ENCODE measurements at places on chromosomes 16 and 17.

GRCh38 chr17:8288336-8289102, at the start of gene RANGRF:
Gene RANGRF, plus strand, starts transcription at chr17:8288670. Its CDS starts 119 bp downstream, at chr17:8288789.
- peak; percentile 88 for DNase-seq

GRCh38 chr17:49148171-49148570, 15.6 kb downstream of the B4GALNT2 start:
- DNase-seq: no peak

DNA sequence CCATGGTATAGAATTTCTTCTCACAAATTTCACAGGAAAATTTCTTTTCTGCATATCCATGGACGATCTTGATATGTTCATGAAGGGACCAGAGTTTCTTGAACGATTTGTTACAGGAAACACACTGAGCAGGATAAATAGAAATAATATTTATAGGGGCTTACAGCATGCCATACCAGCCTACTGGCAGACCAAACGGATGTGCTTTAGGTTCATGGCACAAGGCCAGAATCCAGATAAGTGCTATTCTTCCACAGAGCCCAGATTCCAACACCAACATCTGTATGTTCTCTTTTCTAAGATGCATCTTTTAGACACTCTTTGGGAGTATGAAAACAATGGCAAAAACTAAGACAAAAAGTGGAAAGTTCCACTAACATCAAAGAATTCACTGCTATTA, 49.3 kb downstream of the ZNF652 start:
- DNase-seq: no peak

DNA sequence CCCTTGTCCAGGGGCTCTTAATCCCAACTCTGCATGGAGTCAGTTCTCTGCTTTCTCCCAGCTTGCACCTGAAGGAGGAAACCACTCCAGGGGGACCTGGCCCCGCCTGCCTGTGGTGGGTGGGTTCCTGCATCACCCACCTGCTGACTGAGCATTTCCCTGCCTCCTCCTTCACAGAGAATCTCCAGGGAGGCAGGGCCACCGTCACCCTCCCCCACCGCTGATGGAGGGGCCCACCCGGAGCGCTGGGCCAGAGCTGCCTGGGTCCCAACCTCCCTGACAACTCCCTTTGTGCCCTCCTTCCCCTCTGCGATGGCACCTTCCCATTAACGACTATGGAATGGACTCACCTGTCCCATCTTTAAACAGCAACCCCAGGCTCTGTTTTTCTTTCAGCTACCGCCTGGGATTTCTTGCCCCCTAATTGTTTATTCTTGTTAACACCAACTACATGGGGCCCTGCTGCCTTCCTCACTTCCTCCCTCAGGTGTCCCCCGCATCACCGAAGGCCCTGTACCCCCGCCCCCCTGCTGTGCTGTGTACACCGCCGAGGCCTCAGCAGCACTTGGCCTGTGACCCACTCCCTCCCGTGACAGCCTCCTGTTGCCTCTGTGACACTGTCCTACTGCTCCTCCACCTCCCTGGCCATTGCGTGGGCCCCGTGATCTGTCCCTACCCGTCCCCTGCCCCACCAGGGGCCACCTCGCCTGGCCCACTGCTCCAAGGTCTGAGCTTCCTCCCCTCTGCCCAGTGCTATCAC, 842 bp upstream of the TEDC2 start:
- DNase-seq: no peak

DNA sequence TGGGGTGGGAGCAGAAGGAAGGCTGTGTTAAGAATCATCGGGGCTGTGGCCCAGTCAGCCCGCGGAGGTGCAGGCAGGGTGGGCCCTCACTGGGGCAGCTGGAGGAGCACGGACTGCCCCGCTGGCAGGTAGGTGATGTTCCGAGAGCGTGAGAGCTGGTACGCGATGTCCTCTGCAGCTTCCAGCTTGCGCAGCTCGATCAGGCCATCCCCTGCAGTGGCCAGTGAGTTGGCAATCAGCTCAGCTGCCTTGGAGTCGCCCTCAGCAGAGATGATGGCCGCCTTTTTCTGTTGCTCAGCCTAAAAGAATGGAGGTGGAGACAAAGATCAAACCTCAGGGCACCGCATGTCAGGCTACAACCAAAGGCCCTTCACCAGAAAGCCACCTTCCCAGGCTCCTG, 9.8 kb downstream of the PHB1 start:
- DNase-seq: no peak

- DNase-seq: no peak
These were observed 12.6 kb upstream of the CLUH start for GRCh38 chr17:2723997-2724783.

- DNase-seq: no peak
These were observed 40.6 kb downstream of the STAT3 start for GRCh38 chr17:42347606-42348005.

DNA sequence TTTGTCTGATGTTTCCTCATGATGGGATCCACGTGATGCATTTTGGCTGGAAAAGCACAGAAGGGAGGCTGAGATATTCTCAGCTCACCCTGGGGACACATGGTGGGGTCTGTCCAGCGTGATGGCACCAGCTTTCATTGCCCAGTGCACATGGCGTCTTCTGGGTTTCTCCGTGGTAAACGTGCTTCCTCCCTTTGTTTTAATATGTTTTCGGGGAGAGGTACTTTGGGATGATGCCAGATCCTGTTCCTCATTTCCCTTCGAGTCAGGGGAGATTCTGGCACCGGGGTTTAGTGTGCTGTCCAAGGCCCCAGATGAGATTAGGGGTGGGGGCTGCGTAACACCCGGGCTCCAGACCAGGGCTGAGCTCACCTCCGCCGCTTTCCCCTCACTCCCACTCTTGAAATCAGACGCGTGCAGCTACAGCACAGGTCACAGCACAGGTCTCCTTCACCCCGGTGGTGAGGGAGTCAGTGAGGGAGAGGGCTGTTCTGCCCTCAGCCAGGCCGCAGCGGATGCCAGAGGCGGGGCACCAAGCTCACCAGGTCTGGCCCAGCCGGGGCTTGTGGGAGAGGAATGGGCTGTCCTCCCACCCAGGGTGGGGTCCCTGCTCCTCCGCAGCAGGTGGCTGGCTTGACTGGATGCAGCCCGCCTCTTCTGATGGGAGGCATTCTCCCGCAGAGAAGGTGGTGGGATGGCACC, 33.9 kb downstream of the COX4I1 start:
- DNase-seq: no peak

GRCh38 chr17:76700270-76700616, 10.5 kb downstream of the MXRA7 start:
- DNase-seq: no peak

- no peak for DNase-seq
These were observed 592 bp downstream of the GCSH start for GRCh38 chr16:81095653-81095952.

DNA sequence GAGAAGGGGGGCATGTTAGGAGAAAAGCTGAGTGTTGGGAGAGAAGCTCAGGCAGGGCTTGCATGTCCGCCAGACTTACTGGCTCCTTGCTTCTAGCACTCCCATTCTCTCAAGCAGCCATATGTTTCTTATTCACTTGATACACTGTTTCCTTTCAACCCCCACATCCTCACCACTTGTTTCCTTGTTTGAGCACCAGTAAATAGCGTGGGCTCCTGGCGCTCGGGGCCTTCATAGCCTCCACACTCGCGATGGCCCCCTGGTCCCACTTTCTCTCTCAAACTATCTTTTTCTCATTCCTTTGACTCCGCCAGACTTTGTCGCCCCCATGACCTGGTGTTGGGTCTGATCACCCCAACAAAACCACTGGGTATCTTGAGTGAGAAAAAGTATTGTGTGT, 16.6 kb downstream of the ATP5PD start:
- DNase-seq: no peak

DNA sequence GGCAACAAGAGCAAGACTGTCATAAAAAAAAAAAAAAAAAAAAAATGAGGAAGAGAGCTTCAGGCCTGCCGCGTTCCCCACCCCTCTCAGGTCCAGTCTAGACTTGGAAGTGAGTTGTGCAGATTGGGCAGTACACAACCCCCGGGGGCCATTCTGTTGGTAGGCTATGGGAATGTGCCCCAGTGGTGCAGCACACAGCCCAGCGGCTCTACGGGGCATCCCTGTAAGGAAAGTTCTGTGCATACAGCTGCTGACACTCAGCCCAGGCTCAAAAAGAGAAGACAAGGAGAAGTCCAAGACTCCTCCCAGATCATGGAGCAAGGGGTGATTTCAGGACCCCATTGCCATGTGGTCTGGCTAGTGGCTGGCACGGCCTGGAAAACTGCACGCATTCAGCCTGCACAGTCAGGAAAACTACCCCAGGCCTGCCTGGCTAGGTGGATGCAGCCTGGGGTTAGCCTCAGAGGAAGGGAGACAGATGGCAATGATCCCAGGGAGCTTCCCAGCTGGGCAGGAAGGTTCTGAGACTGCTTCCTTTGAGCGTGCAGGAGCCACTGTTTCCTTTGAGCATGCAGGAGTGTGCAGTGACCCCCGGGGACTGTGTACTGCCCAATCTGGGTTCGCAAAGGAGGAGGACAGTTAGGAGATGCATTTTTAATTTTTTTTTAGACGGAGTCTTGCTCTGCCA, 44.8 kb downstream of the PECAM1 start:
- DNase-seq: no peak

GRCh38 chr16:66204756-66205155, 161.7 kb upstream of the CDH5 start:
- DNase-seq: no peak

DNA sequence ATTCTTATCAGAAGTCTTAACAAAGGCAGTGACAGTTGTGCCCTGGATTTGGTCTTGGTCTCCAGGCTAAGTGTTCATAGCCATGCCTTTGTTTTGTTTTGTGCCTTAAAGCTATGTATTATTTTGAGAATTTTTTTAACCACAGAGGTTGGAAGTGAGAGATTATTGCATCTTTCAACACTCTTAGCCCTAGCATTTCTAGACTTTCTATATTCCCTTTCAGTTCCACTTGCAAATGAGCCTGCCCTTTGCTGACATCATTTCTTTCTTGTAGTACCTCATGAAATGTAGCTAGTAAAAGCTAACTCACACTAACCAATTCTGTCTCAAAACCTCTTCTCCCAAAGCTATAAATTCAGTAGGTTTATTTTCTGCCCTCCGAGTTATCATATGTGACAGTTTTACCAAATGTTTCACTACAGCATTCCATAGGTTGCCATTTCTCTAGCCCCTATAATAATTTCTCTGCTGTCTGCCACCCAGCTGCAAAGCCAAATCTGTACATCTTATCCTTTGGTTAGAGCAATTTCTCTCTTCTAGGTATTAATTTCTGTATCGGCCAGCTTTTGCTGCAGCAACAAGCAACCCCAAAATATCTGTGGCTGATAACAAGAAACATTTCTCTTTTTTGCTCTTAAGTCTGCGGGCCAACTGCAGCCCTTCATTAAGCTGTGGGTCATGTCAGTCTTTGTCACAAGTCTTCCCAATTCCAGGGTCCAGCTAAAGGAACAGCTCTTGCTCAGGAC, 14.2 kb upstream of the CCL1 start:
- peak; percentile 51 for DNase-seq

- DNase-seq: no peak
These were observed 11.1 kb upstream of the SLC5A11 start for GRCh38 chr16:24834459-24835335.

- no peak for DNase-seq
These were observed 18.0 kb upstream of the CEP20 start for GRCh38 chr16:15906439-15906838.

DNA sequence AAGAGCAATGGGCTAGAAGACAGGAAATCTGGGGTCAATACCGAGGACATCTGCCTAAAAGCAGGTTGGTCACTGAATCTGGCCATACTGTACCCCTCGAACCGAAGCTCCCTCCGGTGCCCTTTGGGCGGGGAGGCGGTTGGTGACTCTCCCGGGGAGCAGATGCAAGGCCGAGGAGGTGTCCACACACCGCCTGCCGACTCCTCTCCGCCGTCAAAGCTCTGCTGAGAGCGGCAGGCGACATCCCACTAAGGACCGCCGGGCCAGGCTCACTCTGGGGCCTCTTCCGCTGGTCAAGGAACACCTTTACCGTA, 458 bp downstream of the ZNF200 start:
- DNase-seq: no peak

GRCh38 chr16:73549984-73550631, 502.2 kb upstream of the ZFHX3 start:
- DNase-seq: no peak

DNA sequence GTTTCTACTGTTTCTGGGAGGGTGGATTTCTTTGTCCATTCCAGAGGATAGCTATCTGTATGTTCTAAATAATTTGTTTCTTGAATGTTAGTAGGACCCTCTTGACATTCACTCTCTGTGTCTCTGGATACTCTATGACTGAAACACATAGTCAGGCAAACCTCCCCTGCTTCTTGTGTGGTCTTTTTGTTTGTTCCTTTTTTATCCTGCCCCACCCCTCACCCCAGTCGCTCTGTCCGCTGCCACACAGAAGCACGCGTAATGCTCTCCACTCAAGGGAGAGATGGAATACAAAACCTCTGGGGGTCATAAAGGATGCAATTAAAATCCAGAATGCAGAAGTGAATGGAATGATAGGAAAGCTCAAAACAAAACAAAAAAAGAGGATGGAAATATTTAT, 253.1 kb downstream of the RBFOX1 start:
- no peak for DNase-seq

DNA sequence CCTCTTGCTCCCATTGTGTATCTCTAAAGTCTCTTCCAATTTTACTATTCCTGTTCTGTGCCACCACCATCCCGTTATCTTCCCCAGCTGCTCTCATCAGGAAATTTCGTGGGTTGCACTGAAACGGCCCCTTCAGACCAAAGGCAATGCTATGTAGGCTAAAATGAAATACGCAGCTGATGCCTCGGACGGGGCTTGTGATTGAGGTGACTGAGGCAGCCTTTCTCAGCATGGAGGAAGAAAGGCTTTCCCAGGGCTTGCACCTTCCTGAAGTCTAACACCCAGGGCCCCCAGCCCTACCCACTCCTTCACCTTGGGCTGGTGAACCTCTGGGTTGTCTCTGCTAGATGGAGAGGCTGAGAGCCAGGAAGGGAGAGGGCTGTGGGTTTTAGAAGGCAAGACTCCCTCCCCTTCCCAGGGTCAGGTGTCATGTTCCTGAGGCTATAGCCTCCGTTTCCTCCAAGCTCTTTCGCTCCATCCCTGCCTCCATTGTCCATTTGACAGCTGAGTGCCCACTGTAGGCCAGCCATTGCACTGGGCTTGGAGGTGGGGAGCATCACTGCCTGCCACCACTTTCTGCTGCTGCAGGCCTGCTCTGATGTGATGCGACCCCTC, 7.8 kb downstream of the CCDC200 start:
- DNase-seq: no peak

- peak; percentile 6 for DNase-seq
These were observed 23.3 kb upstream of the ERCC4 start for GRCh38 chr16:13896543-13897182.

GRCh38 chr17:40129498-40129897, 7.7 kb downstream of the MSL1 start:
- no peak for DNase-seq

GRCh38 chr17:30782206-30782605, 42.3 kb downstream of the CRLF3 start:
- no peak for DNase-seq

DNA sequence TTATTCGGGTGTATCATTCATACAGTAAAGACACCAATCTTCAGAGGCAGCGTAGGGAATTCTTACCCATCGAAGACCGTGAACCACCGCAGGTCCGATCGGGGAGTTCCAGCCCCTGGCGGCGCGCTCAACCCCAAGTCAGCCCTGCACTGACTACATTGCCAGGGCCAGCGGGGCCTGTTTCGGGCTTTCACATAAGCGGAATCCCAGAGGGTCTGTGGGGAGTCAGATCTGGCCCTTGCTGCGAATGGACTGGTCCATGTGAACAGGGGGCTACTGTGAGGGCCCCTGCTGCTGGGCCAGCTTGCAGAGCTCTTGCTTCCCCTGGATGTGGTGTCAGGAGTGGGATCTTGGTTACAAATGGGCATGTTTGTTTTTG, 7.6 kb downstream of the PDE6G start:
- no peak for DNase-seq

GRCh38 chr17:76271669-76272540, 6.8 kb downstream of the UBALD2 start:
- DNase-seq: peak; percentile 75
